ENCODE measurements at places on chromosomes 3 and 15.

DNA sequence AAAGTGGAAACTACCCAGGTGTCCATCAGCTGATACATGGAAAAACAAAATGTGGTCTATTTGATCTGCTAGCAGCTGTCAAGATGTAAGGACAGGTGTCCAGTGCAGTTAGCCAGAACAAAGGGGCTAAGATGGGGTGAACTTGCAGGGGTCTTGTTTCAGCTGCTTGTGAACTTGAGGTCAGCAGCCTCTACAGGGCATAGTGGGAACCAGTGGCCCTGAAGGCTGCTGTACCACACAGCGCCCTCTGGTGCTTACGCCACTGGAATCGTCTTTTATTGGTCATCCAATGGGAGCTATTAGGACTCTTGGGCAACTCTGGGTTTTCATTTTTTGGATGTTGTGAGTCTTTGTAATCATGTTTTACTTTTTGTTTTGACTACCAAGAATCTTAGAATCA lies 62.2 kb upstream of the CTSH start:
- DNase-seq: peak; percentile 96

DNA sequence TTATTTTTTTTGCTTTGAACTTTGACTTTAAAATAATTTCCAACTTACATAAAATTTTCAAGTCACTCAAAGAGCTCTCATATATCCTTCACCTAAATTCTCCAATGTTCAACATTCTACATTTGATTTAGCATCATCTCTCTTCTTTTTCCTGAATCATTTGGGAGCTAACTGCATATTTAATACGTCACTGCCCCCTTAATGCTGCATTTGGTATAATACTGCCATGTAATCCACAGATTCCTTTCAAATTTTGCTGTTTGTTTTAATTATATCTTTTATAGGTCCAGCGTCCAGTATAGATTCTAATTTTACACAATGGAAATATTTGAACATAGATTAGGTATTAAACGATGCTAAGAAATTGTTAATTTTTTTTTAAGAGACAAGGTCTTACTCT lies 2.3 kb upstream of the EIF2AK4 start:
- DNase-seq: no peak

DNA sequence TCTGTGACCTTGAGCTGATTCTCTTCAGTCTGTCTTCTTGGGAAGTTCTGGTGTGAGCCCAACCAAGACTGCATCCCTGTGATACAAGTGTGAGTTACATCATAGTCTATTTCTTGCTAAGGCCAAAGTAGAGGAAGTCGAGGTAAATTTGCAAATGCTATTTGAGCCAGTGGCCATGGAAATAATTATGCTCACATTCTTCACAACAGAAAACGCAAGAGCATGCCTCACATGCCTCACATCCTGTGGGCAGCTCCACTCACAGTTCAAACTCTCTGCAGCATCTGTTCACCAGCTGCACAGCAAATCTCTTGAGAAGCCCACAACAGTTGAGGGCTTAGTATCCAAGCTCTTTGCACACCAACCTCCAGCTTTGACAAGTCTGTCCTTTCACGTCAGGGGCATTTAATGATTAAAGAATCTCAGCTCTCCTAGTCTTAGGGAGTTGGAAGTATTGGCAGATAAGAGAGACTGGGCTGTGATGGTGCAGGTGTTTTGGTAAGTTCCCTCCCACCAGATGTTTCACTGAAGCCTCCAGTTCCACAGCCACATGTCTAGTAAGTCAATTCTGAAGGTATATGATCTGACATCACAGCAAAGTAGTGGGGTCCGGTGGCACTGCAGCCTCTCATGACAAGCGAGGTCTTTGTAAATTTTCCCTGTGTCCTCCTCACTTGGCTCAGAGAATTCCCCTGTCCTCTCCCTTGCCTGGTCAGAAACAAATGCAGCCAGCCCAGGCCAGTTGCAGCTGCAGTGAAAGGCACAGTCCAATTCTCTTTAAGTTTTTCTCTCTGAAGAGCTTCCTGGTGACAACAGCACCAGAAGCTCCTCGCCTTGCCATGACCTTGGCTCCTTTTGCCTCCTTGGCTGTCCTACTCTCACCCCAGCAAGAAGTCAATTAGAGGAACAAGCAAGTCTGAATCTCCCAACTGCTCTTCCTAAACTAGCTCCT lies 166.1 kb downstream of the SSR3 start:
- DNase-seq: no peak

DNA sequence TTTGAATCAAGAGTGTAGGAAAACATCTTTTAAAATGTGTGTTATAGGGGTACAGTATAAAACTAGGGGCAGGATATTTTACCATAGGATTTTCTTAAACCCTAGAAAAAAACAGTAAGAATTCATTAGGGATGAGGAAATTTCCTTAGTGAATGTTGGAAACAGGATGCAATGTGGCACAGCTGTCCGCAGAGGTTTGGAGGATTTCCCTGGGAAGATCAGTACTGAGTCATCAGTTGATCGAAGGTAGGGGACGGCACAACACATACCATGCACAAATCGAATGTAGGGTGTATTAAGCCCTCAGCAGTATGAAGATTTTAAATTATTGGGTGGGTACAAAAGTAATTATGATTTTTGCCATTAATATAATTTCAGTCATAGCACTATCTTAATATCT lies 49.9 kb downstream of the FNDC3B start:
- no peak for DNase-seq
